ENCODE measurements at places on chromosomes 3 and 15. TPM values are rescaled to one million over a fixed set of nuclear protein-coding genes. Genes with fewer than 3 reads are reported as not detected.

Gene ACP3
- not detected for polyA plus RNA-seq

Gene RYR3
- polyA plus RNA-seq = 0.88 TPM

Gene LRRC34
- polyA plus RNA-seq = 3.9 TPM

Gene COPG1
- 39.7 TPM for polyA plus RNA-seq

Gene BFSP2
- polyA plus RNA-seq = not detected

Gene THSD4
- 6.3 TPM for polyA plus RNA-seq

Gene DUOXA2
- 0.13 TPM for polyA plus RNA-seq

Gene CCR3
- not detected for polyA plus RNA-seq

Gene ABI3BP
- polyA plus RNA-seq = 4.6 TPM

Gene ANKUB1
- polyA plus RNA-seq = not detected

Gene MME
- polyA plus RNA-seq = 18.4 TPM

Gene XXYLT1
- polyA plus RNA-seq = 2.3 TPM

Gene ITIH4
- 25.0 TPM for polyA plus RNA-seq

Gene GALNT15
- 45.6 TPM for polyA plus RNA-seq

Gene DNAH12
- not detected for polyA plus RNA-seq

Gene FSD2
- not detected for polyA plus RNA-seq

Gene PDHB
- polyA plus RNA-seq = 72.7 TPM

Gene UBE2E1
- 128 TPM for polyA plus RNA-seq

Gene CALML4
- 29.9 TPM for polyA plus RNA-seq

Gene RASL12
- polyA plus RNA-seq = 51.3 TPM

Gene C3orf22
- not detected for polyA plus RNA-seq

Gene NAALADL2
- 4.7 TPM for polyA plus RNA-seq

Gene STAG1
- polyA plus RNA-seq = 11.0 TPM

Gene CHRNA5
- polyA plus RNA-seq = 0.41 TPM

Gene CHSY1
- polyA plus RNA-seq = 34.2 TPM

Gene HEG1
- polyA plus RNA-seq = 12.0 TPM

Gene SPTBN5
- polyA plus RNA-seq = 10.5 TPM

Gene SLMAP
- polyA plus RNA-seq = 145 TPM

Gene LOXL1
- 138 TPM for polyA plus RNA-seq

Gene EAF2
- polyA plus RNA-seq = 8.3 TPM

Gene TRANK1
- polyA plus RNA-seq = 5.0 TPM

Gene P2RY14
- 0.97 TPM for polyA plus RNA-seq

Gene EHHADH
- polyA plus RNA-seq = 2.5 TPM

Gene ICE2
- 7.1 TPM for polyA plus RNA-seq

Gene TSPAN3
- 123 TPM for polyA plus RNA-seq

Gene CDHR4
- polyA plus RNA-seq = 5.0 TPM

Gene STAC
- polyA plus RNA-seq = 11.5 TPM

Gene GRAMD2A
- polyA plus RNA-seq = 0.20 TPM

Gene CCDC39
- not detected for polyA plus RNA-seq

Gene A4GNT
- polyA plus RNA-seq = not detected

Gene ZKSCAN7
- 2.1 TPM for polyA plus RNA-seq

Gene FGF7
- 0.20 TPM for polyA plus RNA-seq

Gene STRA6
- polyA plus RNA-seq = not detected

Gene TNFSF10
- 2.7 TPM for polyA plus RNA-seq

Gene ZNF860
- 0.25 TPM for polyA plus RNA-seq

Data from aorta (tissue), 5 donors.